Cerebellum (tissue), 4 donors: ENCODE measurements at places on chromosomes 4 and X.

GRCh38 chr4:140097572-140097971 lies 56.4 kb downstream of the MAML3 start:
- no peak for DNase-seq

DNA sequence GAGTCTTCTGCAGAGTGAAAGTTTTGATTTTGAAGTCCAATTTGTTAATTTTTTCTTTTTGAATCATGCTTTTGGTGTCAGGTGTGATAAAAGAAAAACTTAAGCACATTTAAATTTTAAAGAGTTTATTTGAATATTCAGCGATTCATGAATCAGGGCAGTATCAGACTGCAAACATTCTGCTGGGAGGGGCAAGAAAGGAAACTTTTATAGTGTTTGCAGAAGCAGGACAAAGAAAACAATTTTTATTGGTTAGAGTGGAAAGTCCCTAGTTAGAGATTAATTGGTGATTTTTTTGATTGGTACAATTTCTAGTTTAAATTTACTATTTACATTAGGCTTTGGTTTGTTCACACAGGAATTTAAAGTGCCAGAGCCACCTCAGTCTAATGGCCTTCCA lies 1.5 kb upstream of the DIPK2B start:
- no peak for DNase-seq

- no peak for DNase-seq
Measured at GRCh38 chr4:16745887-16746286, 152.6 kb downstream of the LDB2 start.

GRCh38 chr4:53813998-53814397 lies 222.7 kb upstream of the LNX1 start:
- no peak for DNase-seq

- DNase-seq, result peak; percentile 10
Measured at GRCh38 chrX:134999469-134999868, 8.7 kb downstream of the SMIM10 start.

- DNase-seq, result no peak
Measured at GRCh38 chrX:72475952-72476668, 96.5 kb downstream of the HDAC8 start.

DNA sequence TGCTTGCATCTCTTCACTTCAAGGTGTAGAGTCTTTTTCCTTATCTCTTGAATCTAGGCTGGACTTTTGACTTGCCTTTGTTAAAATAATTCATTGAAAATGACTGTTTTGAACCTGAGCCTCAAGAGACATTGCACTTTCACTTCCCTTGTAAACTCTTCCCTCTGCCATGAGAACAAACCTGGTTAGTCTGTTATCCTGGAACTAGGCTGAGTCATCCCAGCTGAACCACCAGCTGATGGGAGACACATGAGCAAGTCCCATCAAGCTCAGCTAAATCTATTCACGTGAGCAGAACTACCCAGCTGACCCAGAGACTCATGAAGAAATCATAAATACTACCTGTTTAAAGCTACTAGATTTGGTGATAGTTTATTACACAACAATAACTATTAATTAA lies 202.3 kb upstream of the CENPE start:
- DNase-seq, result no peak

DNA sequence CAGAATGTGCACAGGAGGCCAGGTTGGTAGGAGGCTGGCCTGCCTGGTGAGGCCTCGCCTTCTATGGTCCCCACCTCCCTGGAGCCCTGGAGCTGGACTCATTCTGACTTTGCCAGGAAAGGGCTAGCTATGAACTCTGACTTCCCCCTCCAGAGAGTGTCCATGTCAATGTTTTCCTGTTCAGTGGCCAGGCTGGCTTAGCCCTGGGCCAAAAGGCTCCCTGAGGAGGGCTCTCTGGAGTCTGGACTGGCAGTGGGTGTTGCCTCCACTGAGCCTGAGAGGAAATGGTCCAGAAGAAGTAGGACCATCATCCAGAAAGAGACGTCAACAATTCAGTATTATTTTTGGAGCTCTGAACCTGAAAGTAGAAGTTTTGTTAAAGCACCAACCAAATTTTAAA lies 178.7 kb downstream of the CHIC2 start:
- DNase-seq, result no peak

GRCh38 chr4:73919691-73920090 lies 50.5 kb downstream of the CXCL1 start:
- DNase-seq, result no peak

- no peak for DNase-seq
Measured at GRCh38 chrX:24204958-24205357, 55.4 kb downstream of the ZFX start.

GRCh38 chr4:152780267-152780778 lies 569 bp downstream of the ARFIP1 start:
- no peak for DNase-seq

DNA sequence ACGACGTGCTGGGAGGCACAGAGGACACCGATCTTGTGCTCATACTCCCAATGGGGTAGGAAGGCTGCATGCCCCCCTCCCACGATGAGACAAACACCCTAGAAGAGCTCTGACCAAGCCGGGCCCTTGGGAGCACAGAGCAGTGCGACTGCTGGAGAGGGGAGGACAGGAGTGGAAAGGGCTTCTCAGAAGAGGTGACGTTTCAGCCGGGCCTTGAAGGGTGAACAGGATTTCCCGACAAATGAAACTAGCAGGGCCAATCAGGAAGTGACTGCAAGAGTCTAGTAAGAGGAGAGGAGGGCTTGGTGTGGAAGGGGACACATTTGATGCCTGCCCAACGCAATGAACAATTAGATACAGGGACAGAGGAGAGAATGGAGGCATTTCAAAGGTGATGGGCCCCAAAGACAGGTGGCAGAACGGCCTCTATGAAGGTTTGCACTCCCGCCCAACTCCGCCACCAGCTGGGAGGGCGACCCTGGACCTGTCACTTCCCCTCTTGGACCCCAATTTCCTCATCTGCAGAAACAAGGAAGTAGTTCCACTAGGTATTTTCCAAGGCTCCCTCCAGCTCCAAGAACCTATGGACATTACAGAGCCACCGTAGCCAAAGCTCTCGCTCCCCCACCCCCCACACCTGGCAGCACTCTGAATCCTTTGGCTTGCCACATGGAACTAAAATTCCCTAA lies 3.9 kb downstream of the HCFC1 start:
- DNase-seq, result no peak

DNA sequence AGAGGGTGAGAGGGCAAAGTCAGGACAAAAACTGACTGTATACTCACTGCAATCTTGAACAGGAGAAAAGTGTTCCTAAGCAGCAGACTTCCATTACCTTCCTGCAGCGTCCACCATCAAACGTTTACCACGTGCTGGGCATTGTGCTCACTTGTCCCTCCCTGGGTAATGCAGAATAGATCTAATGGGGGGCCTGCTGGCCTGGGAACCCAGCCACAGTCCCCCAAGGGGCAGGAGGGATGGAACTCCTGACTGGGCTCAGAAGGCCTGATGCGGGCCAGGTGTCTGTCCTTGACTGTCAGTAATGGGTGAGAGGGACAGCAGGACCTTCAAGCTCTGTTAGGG lies 37.6 kb upstream of the FAM156A start:
- DNase-seq, result no peak

DNA sequence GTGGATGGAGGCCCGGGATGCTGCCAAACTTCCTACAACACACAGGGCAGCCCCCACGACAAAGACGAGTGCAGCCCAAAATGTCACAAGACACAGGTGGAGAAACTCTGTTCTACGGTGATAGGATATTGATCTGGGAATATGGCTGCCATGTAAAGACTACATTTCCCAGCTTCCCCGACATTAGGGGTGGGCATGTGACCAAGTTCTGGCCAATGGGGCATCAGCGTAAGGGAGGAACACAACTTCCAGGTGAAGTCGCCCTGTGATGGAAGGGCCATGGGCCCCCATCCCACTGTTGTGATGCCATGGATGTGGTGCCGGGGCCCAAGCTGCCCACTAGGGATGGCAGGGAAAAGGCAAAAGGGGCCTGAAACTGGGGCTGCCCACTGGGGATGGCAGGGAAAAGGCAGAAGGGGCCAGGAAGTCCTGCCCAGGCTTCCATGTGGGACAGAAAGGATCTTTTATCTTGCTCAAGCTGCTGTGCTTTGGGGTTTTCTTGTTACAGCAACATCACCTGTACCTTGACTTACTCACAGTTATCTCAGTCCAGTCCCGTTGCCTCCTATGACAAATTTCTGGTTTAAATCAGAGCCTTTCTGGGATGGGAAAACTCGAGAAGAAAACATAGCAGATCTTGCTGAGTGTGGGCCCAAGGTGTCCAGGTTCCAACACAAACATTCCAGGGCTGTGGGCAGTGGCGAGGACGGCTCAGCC lies 9.7 kb upstream of the ADRA2C start:
- DNase-seq, result no peak

DNA sequence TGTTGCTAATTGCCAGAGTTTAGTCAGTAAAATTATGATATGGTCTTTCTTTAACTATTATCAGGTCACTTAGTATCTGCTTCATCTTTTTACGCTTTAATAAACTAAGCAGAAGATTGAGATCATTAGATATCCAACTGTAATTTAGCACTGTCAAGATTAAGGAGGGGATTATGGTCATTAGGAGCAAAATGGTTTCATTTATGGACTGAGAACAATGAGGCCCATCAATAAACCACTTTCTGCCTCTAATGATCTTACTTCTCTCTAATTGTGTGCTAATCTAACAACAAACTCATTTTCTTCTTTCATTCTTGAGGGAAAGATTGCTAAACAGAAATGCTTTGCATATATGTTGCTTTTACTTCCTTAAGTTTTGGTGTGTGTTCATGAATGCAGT lies 340.4 kb downstream of the RPA4 start:
- DNase-seq, result no peak

DNA sequence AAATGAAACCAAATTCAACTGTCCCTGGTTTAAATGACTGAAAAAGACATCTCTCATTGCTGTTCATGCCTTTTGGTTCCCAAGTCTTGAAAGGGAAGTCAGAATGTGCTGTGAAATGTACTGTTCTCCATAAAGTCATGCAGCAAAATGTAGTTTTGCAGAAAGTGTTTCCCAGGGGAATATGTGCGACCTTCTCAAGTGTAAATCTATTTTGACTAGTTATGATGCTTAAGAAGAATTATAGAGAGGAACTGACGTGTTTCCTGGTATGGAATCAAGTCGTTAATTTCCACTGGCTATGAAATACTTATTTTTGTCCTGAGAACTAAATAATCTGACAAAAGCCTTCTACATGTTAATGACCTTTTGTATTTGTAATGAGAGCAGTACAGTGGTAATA lies 223.1 kb downstream of the CLCN4 start:
- DNase-seq, result no peak

- DNase-seq, result no peak
Measured at GRCh38 chr4:90786602-90787001, 659.4 kb downstream of the CCSER1 start.

GRCh38 chr4:147518086-147518485 lies 37.2 kb downstream of the EDNRA start:
- no peak for DNase-seq

DNA sequence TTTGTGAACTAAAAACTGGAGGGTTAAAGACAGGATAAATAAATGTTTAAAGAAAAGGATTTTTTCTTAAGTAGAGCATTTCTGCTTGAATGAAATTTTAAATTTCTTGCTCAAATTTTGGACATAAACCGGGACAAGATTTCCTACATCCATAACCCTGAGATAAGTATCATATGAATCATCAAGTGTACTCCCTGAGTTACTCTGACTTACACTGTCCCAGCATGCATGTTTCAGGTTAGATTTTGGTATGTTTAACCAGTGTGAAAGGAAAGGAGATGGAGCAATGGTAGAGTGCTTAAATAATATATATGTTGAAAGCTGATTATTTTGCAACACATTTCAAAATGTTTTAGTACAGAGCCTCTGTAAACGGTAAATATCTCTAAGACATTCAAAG lies 175.2 kb downstream of the ADGRL3 start:
- DNase-seq, result no peak
